ENCODE measurements at places on chromosomes 11 and 22.
A peak's percentile ranks its signal among the peaks of the same experiment; 100 is the strongest.

DNA sequence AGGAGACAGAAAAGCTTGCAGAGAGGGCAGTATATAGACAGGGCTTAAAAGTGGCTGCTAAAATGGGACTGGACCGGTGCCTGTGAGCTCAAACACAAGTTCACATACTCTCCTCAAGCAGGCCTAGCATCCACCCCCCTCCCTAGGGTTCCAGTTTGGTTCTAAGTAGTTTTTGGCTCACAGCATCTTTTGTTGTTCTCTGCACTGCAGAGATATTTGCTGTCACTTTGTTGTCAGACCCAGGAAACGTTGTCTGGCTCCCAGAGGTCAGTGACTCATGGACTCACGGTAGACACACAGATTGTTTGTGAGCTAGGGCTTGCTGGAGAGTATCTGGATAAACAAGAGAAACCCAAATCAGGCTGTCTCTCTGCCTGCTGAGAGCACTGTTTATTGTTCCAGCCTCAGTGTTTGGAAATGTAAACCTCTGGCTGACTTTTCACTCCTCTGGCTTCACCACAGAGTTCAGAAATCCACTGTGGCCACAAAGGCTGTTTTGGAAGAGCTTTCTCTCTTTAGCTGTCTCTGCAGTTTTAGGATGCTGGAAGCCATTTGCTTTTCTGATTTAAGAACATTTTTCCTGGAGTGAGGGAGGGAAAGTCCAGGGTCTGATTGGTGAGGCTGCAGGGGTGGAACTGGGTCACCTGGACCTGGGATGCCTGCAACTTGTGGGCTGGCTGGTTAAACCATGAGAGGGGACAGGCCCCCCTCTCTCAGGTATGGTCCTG lies 303.7 kb upstream of the PLET1 start:
- no peak for DNase-seq

- DNase-seq = no peak
Observed at GRCh38 chr11:83691451-83691950, 405.3 kb upstream of the CCDC90B start.

DNA sequence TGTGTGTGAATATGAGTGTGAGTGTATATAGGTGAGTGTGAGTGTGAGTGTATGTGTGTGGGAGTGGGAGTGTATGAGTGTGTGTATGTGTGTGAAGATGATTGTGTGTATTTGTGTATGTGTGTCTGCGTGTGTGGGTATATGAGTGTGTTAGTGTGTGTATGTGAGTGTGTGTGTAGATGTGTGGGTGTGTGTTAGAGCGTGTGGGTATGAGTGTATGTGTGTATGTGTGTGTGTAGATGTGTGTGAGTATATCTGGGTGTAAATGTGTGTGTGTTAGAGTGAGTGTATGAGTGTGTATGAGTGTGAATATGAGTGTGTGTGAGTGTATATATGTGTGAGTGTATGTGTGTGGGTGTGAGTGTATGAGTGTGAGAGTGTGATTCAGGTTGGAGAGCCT lies 11.1 kb upstream of the LRRC10B start:
- no peak for DNase-seq

GRCh38 chr11:14061721-14062120 lies 99.2 kb downstream of the SPON1 start:
- no peak for DNase-seq

DNA sequence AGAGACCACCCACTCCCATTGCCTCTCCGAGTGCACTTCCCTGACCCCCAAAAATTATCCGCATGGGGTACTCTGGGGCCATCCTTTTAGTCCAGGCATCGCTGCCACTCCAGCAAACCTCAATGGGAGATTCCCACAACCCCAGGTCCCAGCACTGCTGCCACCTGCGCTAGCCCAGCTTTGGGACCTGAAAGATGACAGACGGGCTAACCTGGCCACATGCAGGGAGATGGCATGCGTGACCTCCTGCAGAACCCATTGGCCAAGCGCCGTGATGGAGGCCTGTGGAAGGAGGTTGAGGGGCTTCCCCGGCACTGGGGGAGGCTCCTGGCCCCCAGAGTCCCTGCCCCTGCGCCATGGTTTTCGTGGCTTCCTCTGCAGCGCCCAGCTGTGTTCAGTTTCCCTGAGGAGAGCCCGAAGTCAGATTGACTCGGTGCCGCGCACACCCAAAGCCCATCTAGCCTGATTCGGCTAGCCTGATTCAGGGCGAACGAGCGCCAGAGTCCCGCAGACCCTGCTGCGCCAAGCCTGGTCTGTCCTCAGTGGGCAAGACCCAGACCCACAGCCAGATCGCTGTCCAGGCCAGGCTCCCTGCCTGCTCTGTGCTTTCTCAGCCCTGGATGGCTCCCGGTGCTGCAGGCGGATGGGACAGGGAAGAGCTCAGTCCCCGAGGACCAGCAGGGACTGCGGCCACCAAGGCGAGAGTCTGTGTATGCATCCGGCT lies 751 bp upstream of the WNT7B start:
- DNase-seq = no peak

DNA sequence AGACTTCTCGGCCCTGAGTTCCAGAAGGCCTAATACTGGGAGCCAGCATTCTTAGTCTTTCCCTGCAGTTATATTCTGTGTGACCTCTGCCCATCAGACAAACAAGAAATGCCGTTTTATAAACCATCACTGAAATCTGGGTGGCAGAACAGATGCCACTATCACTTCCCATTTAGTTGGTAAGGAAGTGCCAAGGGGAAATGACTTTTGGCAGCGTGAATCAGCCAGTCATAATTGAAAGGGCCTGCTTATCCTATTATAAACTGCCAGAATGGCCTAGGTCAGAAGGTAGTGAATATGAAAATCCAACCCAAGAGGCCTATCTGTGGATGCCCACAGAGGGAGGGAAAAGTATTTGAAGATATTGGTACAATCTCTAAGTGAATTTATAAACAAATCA lies 646.8 kb upstream of the CCDC90B start:
- no peak for DNase-seq

DNA sequence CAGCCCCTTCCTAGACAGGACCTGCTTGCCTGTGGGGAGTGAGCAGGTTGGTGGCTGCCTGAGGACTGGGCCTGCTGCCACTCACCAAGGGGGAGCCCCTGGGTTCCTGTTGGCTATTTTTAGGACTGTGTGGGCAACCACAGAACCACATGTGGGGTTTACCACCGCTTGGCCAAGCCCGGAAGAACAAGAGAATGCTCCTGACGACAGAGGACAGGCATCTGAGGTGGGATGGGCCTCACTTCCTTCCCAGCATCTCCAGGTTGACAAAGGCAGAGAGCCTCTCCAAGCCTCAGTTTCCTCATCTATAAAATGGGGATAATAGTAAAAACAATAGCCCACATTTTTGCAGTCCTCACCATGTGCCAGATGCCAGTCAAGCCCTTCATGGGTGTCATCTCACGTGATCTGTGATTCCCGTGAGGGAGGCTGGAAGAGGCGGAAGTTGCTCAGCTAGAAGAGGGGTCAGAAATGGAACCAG lies 43.6 kb downstream of the LRRC32 start:
- peak; percentile 5 for DNase-seq

DNA sequence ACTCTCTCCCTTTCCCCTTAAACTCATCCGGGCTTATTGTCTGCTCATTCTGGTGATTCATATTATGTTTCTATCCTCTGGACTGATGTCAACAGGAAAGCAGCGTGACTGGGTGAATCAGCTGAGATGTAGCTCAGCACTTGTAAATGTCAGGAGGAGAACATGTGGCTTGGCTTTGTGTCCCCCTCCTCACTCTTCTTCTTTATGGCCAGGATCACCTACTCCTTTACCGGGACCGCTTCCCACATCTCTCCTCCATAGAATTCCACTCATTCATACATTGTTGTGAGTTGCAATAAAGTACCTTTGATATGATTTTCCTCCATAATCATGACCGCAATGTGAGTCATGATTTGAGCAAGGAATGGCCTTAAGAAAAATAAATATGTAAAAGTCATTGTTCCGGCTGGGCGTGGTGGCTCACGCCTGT lies 15.8 kb upstream of the SYN3 start:
- no peak for DNase-seq

- DNase-seq = no peak
Observed at GRCh38 chr22:24521791-24522245, 26.7 kb downstream of the UPB1 start.

DNA sequence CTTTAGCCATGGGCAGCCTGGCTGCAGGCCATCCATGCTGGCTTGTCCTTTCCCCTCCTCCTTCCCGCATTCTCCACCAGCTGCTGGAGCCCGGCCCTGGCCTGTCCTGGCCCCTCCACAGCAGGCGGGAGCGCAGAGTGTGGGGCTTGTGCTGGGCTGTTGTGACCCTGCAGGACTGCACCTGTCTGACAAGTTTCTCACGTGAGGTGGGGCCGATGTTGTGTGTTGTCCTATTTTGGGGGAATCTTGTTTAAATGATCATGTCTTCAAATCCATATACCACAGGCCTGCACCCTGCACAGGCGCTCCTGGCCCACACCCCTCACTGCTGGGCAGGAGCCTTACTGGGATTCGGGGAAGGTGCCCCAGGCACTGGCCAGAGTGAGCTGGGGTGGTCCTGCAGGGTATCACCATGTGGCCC lies 30.4 kb downstream of the TBC1D22A start:
- DNase-seq = no peak

GRCh38 chr11:14366936-14367335 lies 8.0 kb upstream of the RRAS2 start:
- DNase-seq = no peak

GRCh38 chr11:125350206-125351032 lies 145.6 kb downstream of the FEZ1 start:
- no peak for DNase-seq

DNA sequence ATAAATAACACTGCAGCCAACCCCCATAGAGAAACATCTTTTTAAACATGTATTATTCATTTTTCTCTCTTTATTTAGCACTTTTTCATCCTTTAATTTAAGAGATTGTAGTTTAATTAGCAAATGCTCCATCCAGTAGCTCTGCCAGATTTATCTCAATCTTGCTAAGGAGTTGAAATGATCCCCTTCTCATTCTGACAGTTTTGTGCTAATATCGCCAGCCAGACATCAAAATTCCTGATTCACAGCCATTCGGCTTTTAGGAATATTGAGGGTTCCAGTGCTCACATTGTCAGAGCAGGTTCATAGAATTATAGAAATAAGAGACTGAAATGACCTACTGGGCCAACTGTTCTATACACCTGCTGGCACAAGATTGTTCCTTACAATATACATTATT lies 77.8 kb downstream of the CASP12 start:
- no peak for DNase-seq

- DNase-seq = no peak
Observed at GRCh38 chr22:37287550-37287951, 5.2 kb downstream of the CYTH4 start.

- no peak for DNase-seq
Observed at GRCh38 chr11:45280449-45280848, 5.7 kb downstream of the SYT13 start.

GRCh38 chr11:11148104-11148509 lies 204.9 kb downstream of the CSNK2A3 start:
- no peak for DNase-seq

DNA sequence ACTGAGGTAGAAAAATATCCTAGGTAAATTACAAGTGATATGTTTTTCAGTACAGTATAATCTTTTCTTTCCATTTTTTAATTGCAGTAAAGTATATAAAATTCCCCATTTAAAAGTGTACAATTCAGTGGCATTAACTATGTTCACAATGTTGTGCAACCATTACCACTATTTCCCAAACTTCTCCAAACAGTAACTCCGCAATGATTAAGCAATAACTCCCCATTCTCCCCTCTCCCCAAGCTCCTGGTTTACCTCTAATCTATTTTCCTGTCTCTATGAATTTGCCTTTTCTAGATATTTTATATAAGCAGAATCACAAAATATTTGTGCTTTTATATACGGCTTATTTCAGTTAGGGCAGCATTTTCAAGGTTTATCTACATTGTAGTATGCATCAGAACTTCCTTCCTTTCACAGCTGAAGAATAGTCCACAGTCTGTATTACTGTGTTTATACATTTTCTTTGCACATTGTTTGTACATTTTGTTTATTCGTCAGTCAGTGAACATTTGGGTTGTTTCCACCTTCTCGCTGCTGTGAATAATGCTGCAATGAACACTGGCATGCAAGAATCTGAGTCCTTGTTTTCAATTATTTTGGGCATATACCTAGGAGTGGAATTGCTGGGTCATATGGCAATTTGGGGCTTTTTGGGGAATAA lies 110.7 kb downstream of the RPL27A start:
- DNase-seq = no peak

DNA sequence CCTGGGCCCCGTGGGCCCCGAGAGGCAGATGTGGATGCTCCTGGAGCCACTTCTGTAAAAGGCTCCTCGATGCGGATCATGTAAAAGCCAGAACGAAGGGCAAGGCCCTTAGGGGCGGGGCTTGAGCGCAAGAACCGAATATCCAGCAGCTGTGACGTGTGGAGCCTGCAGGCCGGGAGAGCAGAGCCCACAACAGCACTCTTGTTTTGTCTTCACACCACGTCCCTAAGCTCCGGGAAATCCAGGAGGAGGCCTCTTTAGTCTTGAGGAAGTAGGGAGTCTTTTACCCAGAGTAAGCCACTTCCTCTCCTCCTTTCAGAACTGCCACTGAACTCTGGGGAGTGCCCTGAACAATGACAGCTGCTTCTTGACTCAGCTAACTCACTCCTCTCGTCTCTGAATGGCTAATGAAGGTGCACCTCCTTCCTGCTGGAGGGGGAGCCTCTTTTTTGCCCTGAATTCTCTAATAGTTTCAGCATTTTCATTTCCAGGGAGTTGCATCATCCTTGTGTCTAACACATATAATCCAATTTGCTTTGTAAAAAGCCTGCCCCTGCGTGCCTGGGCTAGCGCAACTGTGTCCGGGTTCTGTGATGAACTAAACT lies 12.5 kb downstream of the L3MBTL2 start:
- no peak for DNase-seq

GRCh38 chr11:11215058-11215815 lies 137.8 kb downstream of the CSNK2A3 start:
- no peak for DNase-seq

Data from stimulated activated CD8-positive, alpha-beta memory T cell treated with anti-CD3 and anti-CD28 coated beads, Interleukin-15, amount 100 ng/mL, for 1 hour (primary cell).